ENCODE measurements at places on chromosomes 6 and 20. TPM values are rescaled to one million over a fixed set of nuclear protein-coding genes. Genes with fewer than 3 reads are reported as not detected.

PABPC1L gene
- total RNA-seq, result 10.8 TPM

SLC35D3 gene
- not detected for total RNA-seq

WFDC12 gene
- total RNA-seq, result not detected

DNA sequence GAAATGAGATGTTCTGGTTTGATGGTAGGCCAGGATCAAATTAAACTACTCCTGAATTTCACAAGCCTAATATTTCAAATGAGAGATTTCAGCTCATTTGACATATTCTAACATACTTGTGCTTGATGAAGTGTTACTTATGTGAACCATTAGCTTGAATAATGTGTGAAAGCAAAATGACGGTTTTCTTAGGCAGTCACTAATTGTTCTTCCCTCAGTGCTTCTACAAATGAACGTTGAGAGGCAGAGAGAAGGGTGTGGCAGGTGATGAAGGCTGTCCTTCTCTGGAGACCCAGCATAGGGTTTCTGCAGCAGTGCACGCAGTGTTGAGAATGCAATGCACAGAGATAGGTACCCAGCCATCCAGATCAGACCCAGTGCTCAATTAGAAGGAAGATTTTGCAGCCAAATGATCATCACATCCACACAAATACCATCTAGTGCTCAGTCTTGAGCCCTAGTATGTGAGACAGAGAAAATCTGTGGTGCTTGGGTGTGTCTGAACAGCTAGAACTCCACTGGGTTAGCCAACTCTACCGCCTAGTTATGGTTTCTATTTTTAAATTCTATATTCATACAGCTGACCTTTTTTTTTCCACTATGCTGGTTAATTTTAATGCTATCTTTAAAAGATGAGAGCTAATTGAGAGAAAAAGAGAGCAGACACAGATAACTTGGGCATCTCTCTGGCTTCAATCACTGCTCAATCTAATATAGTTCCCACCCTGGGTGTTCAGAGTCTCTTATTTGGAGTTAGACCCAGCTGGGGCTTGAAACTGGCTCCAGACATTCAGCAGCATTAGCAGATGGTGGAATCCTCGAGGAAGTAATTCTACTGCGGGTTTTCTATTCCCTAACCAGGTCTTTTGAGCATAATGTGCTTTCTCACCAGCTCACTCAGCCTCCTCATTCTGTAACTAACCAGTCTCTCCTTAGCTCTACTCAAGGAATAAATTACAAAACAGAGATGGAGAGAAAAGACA, 4.4 kb upstream of the MYLIP start:
- no peak for DNase-seq

- DNase-seq, result peak; percentile 76
Observed at GRCh38 chr6:13538084-13538483, 36.3 kb upstream of the SIRT5 start.

DNA sequence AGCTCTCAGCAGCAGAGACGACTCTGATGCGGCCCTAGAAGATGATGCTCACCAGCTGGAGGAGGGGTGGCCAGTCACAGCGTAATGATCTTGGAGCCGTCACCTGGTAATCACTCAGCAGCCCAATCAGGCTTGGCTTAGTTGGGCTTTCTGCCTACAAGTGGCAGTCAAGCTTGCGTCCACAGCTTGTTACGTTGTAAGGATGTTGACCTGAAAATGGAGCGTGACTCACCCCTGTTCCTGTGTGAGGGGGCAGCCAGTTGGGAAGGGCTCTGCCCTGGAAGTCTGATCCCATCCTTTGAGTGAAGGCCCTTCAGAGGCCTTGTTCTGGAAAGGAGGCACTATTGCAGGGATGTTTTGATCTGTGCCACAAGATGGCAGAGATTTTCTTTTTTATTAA, 49.8 kb downstream of the SPATA2 start:
- peak; percentile 70 for DNase-seq

- no peak for DNase-seq
Observed at GRCh38 chr6:91886183-91886795, 1299.4 kb upstream of the MAP3K7 start.

DNA sequence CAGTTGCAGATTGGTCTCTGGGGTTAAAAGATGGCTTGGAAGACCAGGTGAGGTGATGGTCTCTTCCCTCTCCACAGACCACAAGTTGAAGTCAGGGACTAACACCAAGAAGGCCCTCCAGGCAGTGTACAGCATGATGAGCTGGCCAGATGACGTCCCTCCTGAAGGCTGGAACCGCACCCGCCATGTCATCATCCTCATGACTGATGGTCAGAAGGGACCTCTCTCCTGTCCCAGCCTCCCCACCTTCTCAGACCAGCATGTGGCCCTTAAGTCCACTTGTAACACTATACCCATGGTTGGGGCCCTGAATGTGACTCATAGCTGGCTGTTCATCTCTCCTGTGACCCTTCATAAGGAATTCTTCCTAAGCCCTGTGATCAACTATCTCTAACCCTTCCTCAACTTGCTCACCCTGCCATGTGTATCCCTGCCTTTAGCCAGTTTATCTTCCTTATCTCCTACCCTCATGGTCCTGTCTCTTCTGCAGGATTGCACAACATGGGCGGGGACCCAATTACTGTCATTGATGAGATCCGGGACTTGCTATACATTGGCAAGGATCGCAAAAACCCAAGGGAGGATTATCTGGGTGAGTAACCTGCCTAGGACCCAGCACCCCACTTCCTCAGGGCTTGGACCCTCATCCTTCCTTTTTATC, 3.0 kb downstream of the CFB start:
- DNase-seq, result peak; percentile 39

- DNase-seq, result no peak
Observed at GRCh38 chr6:7268816-7269555, 44.0 kb downstream of the SSR1 start.

GRCh38 chr20:112396-112795, 24.9 kb downstream of the DEFB125 start:
- no peak for DNase-seq

DNA sequence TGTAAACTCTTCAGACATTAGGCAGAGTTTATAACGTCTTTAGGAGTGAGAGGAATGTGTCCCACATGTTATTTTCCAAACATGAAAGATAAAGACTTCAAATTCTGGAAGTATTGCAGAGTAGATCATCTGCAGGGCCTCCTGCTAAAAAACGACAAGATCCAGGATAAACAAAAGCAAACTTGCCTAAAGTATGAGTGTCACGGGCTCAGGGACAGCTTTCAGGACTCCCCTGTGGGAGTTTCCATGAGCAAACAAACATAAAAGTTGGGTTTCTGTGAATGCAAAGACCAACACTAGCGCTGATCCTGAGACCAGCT, 76.9 kb downstream of the TXNDC5 start:
- DNase-seq, result peak; percentile 54

Measured in fibroblast of villous mesenchyme (primary cell).